DMS79 (cell line): ENCODE measurements at places on chromosomes 12 and 14.

DNA sequence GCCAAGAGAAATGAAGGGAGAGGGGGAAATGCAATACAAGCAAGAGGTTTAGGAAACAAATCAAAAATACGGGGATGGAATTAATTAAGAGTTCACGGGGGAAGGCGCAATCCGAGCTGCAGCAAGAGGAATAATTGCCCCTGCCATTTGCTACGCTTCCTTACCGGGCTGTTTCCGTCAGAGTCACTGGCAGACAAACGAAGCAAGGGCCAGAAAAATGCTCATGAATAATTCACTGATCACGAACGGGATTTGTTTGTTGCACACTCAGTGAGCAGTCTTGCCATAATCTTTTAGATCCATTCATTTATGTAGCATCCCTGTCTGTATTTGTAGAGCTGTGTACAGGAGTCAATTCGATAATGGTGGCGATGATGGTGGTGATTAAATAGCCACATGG is 39.0 kb downstream of the PLXNC1 start:
- DNase-seq = no peak

GRCh38 chr12:98679611-98680005 is 34.5 kb downstream of the APAF1 start:
- DNase-seq = no peak

DNA sequence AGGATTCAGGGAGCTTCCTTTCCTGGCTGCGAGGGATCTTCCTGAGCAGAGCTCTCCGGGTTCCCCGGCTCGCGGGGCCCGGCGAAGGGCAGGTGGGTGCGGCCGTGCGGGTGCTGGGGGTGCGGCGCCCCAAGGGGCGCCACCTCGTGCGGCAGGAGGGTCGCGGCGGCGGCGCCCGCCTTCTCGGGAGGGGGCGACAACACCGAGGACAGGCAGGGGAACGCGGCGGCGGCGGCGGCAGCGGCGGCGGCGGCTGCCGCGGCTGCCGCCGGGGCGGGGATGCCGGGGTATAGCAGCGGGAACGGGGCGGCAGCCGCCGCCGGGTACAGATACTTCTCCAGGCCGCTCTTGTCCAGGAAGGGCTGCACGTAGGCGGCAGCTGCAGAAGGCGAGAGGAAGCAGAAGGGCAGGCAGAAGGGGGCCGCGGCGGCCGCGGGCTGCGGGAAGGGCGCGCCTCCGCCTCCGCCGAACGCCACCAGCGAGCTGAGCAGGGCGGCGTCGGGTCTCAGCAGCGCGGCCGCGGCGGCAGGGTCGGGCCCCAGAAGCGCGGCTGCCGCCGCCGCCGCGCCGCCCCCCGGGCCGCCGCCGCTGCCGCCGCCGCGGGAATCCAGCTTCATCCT is 2.7 kb downstream of the BHLHE41 start:
- DNase-seq = no peak

GRCh38 chr14:85948153-85948552 is 418.2 kb downstream of the FLRT2 start:
- DNase-seq = no peak

DNA sequence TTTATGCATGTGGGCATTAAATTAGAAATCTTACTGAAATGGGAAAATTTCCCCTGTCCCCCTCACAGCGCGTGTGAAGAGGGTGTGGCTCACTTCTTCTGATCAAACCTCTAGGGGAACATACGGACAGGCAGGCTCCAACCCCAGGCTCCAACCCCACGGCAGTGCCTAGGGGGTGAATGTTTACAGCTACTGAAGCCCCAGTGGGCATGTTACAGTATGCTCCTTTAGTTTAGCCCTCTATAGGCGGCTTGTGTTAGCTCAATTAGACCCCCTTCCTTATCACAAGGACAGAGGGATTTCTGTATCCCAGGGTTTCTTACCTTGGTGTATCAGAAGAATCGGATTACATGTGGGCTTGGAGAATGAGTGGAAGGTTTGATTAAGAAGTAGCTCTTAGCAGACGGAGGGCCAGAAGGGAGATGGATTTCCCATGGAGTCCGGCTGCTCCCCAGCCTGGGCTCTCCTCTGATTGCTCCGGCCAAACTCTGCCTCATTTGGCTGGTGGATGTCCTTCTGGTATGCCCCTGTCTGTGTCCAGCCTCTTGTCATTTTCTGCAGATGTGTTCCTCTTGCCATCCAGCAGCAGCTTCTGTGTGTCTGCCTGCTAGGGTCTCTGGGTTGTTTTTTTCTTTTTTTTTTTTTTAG is 223.7 kb downstream of the TMTC2 start:
- DNase-seq = no peak
